ENCODE measurements at places on chromosomes 7 and 10.

GRCh38 chr7:13117103-13117502, 429.7 kb downstream of the ARL4A start:
- peak; percentile 11 for DNase-seq

- DNase-seq: no peak
These were observed 108.1 kb downstream of the GRID1 start for GRCh38 chr10:86258499-86258898.

- peak; percentile 30 for DNase-seq
These were observed 504.8 kb downstream of the NXPH1 start for GRCh38 chr7:8938044-8938805.

DNA sequence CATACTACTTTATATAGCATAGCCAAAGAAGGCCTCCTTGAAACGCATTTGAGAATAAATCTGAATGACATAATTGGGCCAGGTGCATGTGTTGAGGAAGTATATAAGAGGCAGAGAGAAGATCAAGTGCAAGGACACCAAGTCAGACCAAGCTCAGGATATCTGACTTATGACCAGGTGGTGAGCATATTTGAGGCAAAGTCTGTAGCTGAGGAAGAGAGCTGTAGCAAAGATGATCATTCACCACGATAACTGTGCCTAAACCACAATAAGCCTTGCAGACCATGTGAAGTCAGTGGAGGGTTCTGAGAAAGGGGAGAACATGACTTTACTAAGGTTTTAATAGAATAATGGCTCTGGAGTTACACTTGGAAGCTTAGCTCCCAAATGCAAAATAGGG, 292.3 kb downstream of the SORCS1 start:
- no peak for DNase-seq

DNA sequence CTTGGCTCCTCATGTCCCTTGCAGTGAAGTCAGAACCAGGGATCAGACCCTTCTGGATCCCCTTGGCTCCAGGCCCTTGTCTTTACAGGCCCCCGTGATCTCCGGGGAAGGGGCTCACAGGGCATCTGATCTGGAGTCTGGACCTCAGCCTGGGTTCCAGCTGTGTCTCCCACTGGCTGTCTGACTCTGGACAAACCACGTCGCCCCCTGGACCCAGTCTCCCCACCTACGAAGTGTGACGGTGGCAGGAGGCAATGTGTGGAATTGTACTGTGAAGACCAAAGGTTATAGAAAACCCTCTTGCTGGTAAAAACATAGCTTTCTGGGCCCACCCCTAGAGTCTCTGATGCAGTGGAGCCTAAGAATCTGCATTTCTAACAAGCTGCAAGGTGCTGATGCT, 15.5 kb upstream of the C10orf71 start:
- no peak for DNase-seq

DNA sequence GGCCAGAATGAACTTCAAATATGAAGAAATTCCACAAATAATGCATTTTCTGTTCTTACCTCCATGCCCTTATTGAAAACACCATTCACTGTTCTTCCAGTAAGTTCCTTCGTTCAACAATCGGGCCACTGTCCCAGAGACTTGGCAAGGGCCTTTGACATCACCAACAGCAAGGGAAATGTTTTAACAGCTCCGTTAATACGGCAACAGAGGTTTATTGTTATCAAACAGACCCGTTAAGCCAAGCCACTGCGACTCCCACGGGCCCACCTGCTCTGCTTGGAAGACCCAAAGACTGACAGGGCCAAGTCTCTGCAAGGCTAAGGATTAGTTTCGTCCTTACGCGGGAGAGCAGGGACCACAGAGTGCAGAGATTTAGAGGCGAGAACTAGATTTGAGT, 43.4 kb upstream of the LYZL1 start:
- no peak for DNase-seq

DNA sequence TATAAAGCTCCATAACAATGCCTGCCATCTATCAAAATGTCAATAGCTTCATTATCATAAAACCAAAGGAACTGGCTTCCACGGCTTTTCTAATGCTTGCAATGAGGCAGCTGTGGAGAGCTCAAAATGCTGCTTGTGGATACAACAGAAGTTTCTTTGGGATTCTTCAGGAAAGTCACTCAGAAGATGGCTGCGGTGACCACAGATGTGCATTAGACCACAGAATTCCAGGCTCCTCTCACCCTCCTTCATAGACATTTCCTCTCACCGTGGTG, 77.2 kb downstream of the CDCA7L start:
- no peak for DNase-seq
